ENCODE measurements at places on chromosomes 12 and 14.

GRCh38 chr12:93302331-93303229, 75.1 kb upstream of the NUDT4 start:
- no peak for DNase-seq

DNA sequence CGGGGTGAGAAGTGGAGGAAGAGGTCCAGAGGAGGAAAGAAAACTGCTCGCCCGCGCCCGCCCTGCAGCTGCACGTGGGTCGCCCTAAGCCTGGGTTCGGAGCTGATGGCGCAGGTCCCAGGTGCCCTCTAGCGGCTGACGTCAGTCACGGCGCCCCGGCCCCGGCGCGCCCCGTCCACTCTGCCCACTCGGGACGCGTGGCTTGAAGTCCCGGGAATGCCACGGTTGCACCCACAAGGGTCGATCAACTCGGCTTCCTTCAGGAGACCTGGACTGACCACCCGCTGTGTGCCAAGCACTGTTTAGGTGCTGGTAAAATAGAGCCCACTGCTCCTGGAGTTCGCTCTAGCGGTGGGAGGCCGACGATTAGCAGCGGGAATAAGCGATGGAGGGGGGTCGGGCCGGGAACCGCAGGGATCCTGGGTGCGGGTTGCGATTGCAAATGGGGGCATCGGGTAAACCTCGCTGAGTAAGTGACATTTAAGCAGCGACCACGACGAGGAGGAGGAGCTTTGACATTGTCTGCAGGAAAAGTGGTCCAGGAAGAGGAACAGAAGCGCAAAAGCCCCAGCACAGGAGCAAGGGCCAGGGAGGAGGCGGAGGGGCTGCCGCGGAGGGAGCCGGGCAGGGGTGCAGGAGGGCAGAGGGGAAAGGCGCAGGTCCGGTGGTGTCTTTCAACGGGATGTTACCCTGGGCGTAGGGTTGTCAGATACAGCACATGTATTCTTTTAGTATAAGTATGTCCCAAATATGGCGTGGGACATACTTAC, 5.1 kb upstream of the ZNF839 start:
- peak; percentile 55 for DNase-seq

DNA sequence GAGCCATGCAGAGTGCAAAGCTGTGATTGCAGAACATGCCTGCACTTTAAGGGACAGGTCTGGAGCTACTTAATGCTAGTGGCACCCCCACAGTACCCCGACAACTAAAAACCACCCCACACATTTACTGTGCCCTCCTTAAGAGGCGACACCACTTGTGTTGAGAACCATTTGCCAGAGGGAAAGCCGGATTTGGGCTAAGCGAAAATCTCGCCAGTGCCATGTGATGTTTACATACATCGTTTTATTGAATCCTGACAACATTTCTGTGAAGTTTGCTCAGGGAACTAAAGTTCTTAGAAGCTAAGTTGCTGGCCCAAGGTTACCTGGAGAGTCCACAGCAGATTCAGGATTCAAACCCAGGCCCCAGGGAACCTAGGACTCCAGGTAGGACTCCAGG, 119.0 kb upstream of the FKBP4 start:
- DNase-seq: no peak

DNA sequence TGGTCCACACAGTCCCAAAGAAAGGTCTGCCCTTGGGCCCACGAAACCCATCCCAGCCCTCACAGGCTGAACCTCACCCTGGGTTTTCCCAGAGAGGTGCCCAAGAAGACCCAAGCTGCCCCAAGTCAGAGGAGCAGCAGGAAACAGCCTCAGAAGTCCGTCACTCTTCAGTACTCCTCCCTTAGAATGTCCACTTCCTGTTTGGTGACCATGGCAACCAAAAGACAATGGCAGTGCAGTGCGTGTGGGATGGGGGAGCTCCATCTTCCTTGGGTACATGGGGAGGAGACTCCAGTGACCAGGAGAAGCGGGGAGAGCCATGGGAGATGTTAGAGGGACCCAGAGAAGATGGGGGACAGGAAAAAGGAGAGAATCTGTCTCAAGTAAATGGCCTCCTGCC, 11.3 kb downstream of the SELPLG start:
- no peak for DNase-seq

DNA sequence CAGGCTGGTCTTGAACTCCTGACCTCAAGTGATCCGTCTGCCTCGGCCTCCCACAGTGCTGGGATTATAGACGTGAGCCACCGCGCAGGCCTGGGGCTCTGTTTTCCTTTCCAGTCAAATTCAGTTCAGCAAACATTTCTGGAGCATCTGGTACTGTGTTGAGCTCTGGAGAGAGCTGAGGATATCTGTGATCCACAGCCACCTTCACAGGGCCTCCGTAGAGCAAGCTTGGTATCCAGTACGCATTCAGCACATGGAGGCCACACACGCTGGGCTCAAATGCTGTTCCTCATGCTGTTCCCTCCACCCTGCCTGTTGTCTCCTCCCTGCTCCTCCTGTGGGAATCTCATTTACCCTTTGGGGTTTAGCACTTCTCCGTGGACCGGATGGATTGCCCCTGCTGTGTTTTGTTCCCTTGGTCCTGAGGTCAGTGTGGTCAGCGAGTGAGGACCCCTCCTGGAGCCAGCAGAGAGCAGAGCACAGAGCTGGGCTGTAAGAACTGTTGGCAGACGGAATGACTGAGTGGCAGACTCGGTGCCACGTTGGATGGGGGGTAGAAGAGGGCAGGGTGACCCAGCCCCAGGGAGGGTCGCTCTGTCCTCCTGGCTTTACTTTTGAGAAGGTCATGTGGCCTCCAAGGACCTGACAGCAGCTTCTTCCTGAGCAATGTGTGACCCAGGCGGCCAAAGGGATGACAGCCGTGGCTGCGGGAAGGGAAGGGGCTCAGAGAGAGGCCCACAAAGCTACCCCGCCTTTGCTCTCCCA, 891 bp downstream of the RPS6KL1 start:
- no peak for DNase-seq

DNA sequence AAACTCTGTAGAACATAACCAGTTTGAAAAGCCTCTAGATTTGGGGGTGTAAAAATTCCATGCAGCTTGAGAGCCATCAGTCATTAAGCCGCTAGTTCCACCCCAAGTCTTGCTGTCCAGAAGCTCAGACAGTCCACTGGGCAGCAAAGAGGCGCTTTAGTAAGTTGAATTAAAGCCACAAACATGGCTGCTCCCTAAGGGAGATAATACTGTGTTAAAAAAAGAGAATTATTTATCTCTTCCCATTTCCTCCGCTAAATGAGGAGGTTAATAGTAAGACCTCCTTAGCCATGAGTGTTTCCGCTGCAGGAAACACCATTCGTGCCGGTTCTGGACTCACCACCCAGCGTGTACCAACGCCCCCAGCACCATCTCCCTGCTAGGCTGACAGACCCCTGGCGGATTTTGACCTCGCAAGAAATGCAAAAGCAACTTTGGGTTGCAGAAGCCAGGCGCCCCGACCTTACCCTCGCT, 536 bp downstream of the TM7SF3 start:
- no peak for DNase-seq

DNA sequence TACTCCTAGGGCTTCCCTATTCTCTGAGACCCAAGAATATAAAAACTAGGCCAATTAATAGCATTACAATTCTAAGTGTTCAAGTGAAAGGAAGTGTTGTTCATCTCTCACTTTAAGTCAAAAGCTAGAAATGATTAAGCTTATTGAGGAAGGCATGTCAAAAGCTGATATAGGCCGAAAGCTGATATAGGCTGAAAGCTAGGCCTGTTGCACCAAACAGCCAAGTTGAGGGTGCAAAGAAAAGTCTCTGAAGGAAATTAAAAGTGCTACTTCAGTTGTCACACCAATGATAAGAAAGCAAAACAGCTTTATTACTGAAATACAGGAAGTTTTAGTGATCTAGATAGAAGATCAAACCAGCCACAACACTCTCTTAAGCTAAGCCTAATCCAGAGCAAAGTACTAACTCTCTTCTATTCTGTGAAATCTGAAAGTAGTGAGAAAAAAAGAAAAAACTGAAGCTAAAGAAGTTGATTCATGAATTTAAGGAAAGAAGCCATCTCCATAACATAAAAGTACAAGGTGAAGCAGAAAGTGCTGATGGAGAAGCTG, 68.9 kb downstream of the SLC6A15 start:
- no peak for DNase-seq
